NAMALWA (cell line): ENCODE measurements at places on chromosomes 7 and 10.

DNA sequence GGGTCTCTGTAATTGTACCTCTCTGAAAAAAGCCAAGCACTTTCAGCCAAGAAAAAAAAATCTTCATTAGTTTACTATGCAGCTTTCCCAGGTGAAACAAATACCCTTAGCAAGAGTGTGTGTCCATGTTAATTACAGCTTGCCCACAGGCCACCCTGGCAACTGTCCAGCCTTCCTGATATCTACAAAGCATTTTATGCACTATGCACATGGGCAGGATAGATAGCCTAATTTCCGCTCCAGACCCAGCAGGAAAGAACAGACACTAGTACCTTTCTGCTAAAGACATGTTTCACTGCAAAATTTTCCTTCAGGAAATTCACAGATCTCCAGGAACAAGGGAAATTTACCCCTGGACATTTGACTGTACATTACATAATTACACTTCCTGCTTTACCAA is 24.4 kb downstream of the CACNA2D1 start:
- no peak for DNase-seq

GRCh38 chr7:2824678-2825461 is 19.2 kb downstream of the GNA12 start:
- DNase-seq = peak; percentile 81

GRCh38 chr7:99616359-99617191 is at the start of gene ZSCAN25:
ZSCAN25 (plus strand) TSS chr7:99616946; CDS start chr7:99619607, 2,661 bp downstream.
- DNase-seq = peak; percentile 95

DNA sequence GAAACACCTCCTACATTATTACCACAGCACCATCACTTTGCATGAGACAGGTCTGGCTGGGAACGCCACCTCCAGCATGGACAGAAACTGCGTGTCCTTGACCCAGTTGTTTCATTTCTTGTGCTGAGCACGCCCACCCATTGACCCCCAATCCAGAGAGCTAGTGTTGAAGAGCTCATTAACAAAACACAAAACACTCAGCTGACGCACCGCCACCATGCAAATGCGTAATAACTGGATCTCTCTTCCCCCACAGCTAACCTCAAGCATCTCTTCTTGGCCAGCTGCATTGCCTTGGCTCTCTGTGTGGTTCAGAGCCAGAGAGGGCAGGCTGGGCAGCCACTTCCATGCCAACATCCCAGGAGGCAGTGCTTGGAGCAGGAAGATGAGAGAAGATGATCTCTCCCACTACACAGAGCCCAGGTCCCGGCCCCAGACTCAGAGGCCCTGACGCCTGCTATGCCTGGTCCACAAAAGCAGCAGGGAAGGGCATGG is 173.5 kb downstream of the PLXNA4 start:
- DNase-seq = no peak

DNA sequence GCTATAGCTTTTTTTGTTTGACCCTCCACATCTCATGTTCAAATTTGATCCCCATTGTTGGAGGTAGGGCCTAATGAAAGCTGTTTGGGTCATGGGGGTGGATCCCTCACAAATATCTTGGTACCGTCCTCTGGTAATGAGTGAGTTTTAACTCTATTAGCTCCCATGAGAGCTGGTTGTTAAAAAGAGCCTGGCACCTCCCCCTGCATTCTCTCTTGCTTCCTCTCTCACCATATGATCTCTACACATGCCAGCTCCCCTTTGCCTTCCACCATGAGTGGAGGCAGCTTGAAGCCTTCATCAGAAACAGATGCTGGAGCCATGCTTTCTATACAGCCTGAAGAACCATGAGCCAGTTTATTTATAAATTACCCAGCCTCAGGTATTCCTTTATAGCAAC is 43.0 kb upstream of the IMMP2L start:
- no peak for DNase-seq

- no peak for DNase-seq
Observed at GRCh38 chr10:125363791-125364190, 203.4 kb upstream of the CTBP2 start.

GRCh38 chr10:89526358-89526757 is 9.0 kb downstream of the SLC16A12 start:
- no peak for DNase-seq

- no peak for DNase-seq
Observed at GRCh38 chr10:4215485-4215884, 430.5 kb upstream of the KLF6 start.

- no peak for DNase-seq
Observed at GRCh38 chr7:140650367-140650766, 9.8 kb upstream of the DENND2A start.

DNA sequence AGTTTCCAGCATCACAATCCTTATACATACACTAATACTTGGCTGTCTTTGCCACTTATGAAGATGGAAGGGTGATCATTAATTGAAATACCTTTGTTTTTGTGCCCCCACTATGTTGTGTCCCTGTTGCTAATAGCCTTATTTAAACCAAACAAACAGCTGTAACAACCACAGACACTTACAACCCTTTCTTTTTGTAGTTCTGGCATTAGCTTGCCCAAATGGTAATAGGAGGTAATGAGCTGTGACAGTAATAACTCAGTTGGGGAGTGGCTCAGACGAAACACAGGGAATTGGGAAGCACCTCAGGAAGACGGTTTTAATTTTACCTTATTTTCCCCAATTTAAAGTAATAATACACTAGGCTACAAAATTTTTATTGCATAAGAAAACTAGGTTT is 83.4 kb downstream of the MDFIC start:
- DNase-seq = no peak

DNA sequence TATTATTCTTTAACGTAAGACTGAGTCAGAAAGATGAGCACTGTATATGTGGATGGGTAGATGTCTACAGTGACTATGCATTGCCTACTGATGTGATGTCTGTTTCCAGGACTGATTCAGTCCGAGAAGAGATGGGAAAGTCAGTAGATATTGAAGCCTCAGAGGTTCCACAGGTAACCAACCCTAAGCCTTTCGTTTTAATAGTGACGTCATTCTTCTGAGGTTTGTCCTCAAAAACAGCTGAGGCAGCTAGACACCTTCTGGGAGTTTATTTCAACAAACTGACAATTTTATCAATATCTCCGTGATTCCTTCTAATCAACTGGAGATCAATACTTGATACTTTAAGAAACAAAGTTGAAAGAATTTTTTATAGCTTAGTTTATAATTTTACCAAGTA is 171.6 kb downstream of the LHFPL3 start:
- DNase-seq = no peak

- no peak for DNase-seq
Observed at GRCh38 chr7:119288416-119288815, 984.6 kb upstream of the KCND2 start.
